Fibroblast of skin of back (primary cell): ENCODE measurements at places on chromosomes 3 and 15.

GRCh38 chr15:33204926-33205325 lies 10.4 kb upstream of the FMN1 start:
- DNase-seq: no peak

GRCh38 chr3:12611117-12611516 lies 52.8 kb downstream of the RAF1 start:
- no peak for DNase-seq

GRCh38 chr15:83090465-83090864 lies 17.0 kb upstream of the TM6SF1 start:
- no peak for DNase-seq

DNA sequence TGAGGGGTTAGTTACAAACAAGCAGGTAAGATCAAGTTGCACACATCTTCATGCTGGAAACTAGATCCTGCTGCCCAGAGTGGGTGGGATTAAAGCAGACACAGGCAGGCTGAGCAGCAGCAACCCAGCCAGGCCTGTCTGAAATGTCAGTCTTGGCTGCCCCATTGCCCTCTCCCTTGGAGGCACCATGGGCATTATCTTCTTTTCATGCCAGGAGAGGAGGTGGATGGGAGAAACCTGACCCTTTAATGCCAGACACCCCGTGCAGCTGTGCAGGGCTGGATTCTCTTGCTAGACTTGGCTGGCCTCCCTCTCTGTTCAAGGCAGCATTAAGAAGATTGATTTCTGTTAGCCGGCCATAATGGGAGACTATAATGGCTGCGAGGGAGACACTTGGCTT lies 23.0 kb upstream of the EPHB1 start:
- DNase-seq: no peak

- DNase-seq: no peak
These were observed 255.6 kb downstream of the TBL1XR1 start for GRCh38 chr3:176941689-176942088.

DNA sequence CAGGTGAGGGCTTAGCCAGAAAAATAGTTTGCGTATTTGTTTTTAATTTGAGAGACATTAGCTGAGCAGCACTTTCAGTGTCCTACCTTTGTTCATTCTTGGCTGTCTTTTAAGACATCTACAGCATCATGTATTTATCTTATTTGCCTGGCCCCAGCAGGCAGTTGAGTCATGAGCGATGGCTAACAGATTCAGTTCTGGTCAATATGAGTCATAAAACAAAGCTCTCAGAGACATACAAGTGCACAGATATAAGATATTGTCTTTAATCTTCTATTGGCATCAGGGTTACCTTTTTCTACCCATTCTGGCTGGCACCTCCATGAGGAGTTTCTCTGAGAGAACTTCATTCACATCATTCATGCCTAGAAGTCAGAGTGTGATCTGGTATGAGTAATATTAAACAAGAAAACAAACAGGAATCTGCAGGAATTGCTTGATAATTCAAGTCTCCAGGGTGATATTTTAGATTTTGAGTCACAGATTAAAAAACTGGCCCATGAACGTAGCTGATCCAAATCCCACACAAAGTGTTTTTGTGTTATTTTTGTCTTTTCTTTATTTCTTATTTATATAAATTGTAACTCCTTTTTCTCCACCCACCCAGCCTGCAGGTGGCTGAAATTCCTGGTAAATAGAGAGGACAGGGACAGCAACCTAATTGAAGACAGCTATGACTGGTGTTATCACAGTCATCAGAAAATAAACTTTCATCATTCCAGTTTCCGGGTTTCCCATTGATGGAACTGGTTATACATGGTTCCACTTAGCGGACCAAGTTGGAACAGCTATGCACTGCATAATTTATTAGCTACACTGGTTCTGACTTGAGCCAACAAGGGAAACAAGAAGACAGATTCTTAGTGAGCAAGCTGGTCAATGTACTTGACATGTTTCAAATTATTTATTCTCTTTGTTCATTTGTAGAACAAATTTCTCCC lies 47.3 kb downstream of the PLSCR2 start:
- DNase-seq: peak; percentile 79

GRCh38 chr3:154085799-154086198 lies 35.4 kb upstream of the ARHGEF26 start:
- no peak for DNase-seq

DNA sequence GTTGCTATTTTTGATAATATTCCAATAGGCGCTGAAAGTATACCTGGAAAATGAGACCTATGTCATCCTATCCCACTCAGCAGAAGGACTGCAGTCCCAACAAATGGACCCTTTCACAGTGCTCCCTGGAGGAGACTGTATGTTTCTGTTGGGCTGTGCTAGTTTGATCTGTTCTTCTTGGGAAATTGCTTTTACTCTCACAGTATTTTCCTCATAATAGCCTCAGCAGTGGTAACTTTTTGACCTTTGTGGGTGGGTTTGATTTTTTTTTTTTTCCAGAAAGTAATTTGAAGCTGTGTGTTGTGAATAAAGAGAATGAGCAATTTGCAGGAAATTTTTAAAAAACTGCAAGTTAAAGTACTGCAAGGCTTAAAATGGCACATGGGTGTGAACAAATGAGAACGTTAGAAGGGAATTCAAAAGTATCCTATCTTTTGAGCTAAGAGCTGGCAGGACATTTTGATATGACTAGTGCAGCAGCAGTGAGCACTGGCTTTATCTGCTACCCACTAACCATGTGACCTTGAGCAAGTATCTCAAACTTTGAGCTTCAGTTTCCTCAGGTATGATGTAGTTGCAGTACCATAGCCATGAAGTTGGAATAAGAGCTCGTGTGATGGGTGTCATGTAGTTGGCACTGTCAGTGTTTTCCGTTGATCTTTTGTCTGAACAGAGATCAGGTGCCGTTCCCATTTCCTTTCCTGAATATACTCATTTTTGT lies 118.4 kb downstream of the ATG7 start:
- no peak for DNase-seq

GRCh38 chr3:129417326-129417725 lies 11.1 kb downstream of the EFCAB12 start:
- no peak for DNase-seq

DNA sequence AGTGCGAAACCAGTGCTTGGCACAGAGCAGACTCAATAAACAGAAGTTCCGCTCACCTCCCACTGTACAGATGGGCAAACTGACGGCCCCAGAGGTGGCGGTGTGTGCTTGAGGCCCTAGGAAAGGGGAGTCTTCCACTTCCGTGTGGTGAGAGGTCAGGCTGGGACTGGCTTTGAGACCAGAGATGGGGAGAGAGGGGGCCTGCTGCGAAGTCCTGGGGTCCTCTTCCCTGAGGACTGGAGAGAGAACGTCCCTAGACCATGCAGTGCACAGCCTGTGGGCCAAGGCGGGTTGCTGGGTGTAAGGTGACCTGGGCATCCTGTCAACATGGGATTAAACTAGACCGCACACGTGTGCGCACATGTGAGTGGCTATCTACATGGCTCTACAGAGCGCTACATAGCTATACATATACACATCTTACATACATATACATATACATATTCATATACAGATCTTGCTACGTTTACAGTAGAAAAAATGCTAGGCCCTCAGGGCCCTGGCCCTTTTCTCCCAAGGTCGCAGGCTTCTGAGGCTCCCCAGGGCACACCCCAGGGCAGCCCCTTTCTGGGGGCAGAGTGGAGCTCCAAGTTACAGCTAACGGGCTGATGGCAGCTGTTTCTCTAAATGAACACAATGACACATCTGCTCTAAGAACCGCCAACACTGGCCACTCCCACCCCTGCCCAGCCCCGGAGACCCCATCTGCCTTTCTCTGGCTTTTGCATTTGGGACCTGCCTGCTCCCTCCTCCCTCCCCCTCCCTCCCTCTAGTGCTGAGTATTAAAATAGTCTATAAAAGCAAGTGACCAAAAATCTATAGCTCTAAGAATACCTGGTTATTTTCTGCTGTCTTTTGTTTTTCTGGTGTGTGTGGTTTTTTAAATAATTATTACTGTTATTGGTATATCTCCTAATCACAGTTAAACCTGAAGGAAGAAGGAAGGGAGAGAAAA lies 47.0 kb downstream of the HCN4 start:
- DNase-seq: no peak

- no peak for DNase-seq
These were observed 80.6 kb upstream of the CTNNB1 start for GRCh38 chr3:41118461-41119390.

GRCh38 chr3:173945806-173946205 lies 548.3 kb downstream of the NLGN1 start:
- no peak for DNase-seq

GRCh38 chr3:160929595-160929994 lies 173.6 kb downstream of the PPM1L start:
- peak; percentile 21 for DNase-seq

GRCh38 chr3:14780927-14781507 lies 37.7 kb upstream of the FGD5 start:
- DNase-seq: peak; percentile 32

GRCh38 chr15:59180945-59181600 lies 25.6 kb upstream of the LDHAL6B start:
- peak; percentile 62 for DNase-seq

DNA sequence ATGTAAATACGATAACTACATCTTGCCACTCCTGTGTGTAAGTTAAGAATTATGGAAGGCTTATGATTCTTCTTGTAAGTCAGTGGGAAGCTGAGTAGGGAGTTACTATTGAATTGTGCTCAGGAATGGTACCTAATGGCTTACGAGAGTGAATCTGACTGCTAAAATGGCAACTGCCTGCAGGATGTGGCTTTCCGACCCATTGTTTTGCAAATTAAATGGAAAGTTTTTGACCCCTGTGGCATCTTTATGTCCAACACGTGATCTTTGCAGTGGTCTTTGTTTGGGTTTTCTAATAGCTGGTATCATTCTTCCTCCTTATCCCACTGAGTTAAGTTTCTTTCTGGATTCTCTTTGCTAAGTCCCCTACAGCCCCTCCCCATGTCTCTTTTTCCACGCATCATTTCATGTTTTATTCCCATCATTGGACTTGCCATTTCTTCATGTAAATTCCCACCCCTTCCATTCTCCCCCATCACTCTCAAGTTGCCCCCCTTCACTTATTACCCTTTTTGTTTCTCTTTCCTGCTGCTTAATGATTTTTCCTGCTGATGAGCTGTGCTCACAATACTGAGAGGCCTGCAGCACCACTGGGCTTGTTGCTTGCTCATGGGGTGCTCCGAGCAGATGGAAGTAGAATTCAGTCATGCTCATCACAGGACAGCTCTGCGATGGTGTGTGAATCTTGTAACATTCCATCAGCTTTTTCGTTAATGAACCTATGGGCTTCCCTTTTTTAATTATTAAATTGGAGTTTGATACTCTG lies 428.2 kb upstream of the IL12A start:
- DNase-seq: no peak

DNA sequence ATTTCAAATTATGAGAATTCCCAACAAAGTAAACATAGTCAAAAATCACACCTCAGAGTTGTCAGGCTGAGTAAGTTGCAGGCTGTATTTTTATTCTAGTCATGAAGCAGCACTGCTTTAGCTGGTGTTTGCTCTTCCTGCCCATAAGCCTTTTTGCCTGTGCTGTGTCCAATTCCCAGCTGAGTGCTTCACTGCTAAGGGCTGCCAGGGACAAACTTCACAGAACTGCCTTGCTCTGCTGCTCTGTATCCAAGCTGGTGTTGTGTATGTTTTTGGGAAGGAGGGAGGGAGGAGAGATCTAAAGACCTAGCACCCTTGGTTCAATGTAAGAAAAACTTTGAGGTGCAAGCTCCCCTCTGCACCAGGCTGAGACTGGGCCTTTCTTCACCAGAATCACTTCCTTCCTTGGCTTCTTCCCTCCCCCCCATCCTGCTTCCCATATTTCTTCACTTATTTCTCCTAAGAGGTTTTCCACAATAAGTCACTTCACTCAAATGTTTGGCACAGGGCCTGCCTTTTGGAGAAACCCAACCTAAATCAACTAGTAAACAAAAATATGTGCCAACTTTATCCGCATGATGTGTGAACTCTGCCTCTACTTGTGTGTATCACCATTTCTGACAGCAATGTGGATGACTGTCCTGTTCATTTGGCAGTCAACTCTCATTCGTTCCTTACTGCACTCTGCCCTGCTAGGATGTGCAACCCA lies 156.1 kb downstream of the TBL1XR1 start:
- no peak for DNase-seq

DNA sequence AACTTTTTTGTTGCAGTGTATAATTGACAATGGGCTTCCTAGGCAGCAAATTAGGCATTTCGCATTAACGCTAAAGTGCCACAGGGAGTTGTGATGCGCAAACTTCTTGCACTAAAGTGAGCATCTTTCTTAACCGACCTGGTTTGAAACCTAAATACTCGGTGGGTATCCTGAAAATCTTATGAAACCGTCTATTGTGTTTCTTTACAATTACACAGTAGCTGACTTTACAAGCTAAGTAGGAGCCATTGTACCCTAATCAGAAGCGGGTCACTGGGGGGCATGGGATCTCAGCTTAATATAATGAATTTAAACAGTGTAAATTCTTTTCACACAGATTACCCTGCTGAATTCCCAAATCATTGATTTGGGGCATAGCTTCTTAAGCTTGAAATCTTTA lies 328.0 kb downstream of the KCNH8 start:
- no peak for DNase-seq

- DNase-seq: no peak
These were observed 622.0 kb downstream of the PYDC2 start for GRCh38 chr3:192082730-192083660.

DNA sequence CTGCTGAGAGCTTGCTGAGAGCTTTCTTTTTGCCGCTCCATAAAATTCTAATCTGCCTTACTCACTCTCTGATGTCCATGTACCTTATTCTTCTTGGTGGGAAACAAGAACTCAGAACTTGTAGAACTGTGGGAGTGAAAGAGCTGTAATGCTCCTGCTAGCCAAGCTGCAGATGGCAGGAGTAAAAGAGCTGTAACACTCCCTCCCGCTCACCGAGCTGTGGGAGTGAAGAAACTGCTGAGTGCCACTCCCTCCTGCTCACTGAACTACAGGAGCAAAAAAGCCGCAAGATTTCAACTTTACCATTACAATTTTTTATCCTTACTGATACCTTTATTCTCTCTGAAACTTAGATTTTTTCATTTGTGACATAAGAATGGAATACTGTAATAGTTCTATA lies 199.1 kb downstream of the SI start:
- DNase-seq: no peak

- no peak for DNase-seq
These were observed 5.8 kb downstream of the HSPBAP1 start for GRCh38 chr3:122787872-122788271.

DNA sequence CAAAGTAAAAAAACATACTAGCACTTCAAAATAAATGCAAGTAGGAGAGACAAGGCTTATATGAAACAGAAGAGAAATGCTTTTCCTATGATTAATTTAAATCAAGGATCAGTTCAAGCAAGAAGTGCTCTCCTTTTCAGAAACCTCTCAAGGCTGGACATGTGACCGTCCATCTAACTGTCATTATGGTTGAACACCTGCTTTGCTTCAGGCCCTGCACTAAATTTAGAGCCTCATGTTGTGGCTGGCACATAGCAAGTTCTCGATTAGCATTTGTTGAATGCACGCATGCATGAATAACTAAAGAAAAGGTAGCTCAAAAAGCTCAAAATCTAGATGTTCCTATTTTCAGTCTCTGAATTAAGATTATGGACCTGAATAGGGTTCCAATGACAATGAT lies 82.0 kb downstream of the SV2B start:
- DNase-seq: no peak

DNA sequence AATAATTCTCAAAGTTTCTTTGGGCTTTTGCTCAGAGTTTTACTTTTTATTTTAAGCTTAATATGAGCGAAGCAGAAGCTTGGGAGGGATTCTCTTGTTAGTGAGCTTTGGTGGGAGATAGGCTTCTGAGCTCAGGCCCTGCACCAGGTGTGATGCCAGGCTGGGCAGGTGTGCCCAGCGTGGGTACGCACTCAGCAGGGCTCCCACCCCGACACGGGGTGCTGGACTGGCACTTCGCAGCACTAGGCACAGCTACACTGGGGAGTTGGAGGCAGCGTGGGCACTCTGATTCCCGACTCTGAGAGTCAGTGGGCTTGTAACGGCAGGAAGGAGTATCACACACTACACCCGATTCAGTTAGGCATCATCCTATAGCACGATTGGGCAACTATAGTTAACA lies 244.0 kb downstream of the KLF13 start:
- no peak for DNase-seq
